Kidney (tissue), 22 donors: ENCODE measurements at places on chromosomes 16 and 17. TPM values are rescaled to one million over a fixed set of nuclear protein-coding genes. Genes with fewer than 3 reads are reported as not detected.

DNAI2 gene
- total RNA-seq = 0.22 TPM

SPNS1 gene
- 38.4 TPM for total RNA-seq

DNA sequence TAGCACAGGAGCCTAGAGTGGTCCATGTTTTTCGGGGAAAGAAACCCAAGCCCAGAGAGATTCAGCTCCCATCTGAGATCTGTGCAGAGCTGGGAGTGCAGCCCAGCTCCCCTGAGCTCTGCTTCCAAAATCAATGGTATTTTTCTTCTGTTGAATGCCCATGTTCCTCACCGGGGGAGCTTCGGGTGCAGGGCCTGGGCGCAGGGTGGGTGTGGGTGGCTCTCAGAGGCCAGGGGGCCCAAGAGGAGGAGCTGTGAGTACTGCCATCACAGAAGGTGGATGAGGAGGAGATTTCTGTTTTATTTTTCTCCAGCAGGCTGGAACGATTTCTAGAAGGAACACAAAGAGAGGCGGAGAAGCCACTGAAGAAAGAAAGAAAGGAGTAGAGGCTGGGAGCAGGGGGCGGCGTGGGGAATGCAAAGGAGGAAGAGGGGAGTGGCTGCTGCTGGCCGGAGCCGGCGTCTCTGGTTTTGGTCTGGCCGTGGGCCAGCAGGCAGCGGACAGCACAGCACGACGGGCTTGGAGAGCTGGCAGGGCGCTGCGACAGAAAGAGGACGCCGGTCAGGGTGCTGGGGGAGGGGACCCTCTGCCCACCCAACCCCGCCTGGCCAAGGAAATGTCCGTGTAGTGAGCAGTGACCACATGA is 76.2 kb upstream of the KSR1 start:
- peak overlapping the region; percentile 38 for H3K27ac ChIP-seq
- DNase-seq = peak; percentile 74
- no peaks in the 10 kb centered on the region for H3K4me1 ChIP-seq
- no peaks in the 10 kb centered on the region for H3K27me3 ChIP-seq
- no peak overlapping the region for H3K4me3 ChIP-seq

- H3K4me1 ChIP-seq = no peaks in the 10 kb centered on the region
- H3K27ac ChIP-seq = no peak overlapping the region
- no peaks in the 10 kb centered on the region for H3K36me3 ChIP-seq
- no peak overlapping the region for H3K4me3 ChIP-seq
- no peak for DNase-seq
These were observed 9.8 kb downstream of the ADAM11 start for GRCh38 chr17:44768505-44769142.

- H3K27ac ChIP-seq = no peak overlapping the region
- no peaks in the 10 kb centered on the region for H3K36me3 ChIP-seq
- H3K27me3 ChIP-seq = no peaks in the 10 kb centered on the region
- no peak for DNase-seq
- H3K4me1 ChIP-seq = no peaks in the 10 kb centered on the region
These were observed 3.6 kb upstream of the FBXO47 start for GRCh38 chr17:38970804-38971203.

DNA sequence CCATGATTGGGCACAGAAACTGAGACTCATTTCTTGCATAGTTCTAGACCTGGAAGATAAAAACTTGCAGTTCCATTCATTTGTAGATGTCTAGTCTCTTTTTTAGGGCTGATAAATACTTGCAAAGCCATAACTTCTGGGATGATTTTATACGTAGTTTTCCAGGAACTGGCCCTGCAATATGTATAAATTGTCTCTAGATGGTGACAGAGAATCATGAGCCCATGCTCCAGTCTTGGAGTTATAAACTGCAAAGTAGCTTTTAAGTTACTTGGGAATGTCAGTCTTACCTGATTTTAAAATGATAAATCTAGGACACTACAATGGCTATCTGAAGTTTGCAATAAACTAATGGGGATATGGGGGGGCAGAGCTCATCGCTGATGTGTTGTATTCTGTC is 3.0 kb upstream of the ADAMTS18 start:
- H3K4me3 ChIP-seq = no peak overlapping the region
- H3K36me3 ChIP-seq = no peaks in the 10 kb centered on the region
- peaks cover 7% of the 10 kb centered on the region for H3K27me3 ChIP-seq
